ENCODE measurements at places on chromosomes 6 and 20. TPM values are rescaled to one million over a fixed set of nuclear protein-coding genes. Genes with fewer than 3 reads are reported as not detected.

The DYNLT2 gene
- 1.2 TPM for polyA plus RNA-seq

The NUS1 gene
- polyA plus RNA-seq, result 12.5 TPM

The PSMA7 gene
- 244 TPM for polyA plus RNA-seq

The RNF114 gene
- 42.8 TPM for polyA plus RNA-seq

The ENPP1 gene
- polyA plus RNA-seq, result 1.2 TPM

The GGTLC1 gene
- not detected for polyA plus RNA-seq

The LPA gene
- polyA plus RNA-seq, result not detected

The PGC gene
- 1.00 TPM for polyA plus RNA-seq

The SLC22A1 gene
- polyA plus RNA-seq, result 0.27 TPM

The CLDN20 gene
- not detected for polyA plus RNA-seq

The SF3B5 gene
- 173 TPM for polyA plus RNA-seq

The FAM209B gene
- polyA plus RNA-seq, result 0.84 TPM

The MUC22 gene
- polyA plus RNA-seq, result 0.14 TPM

The LYRM2 gene
- 25.9 TPM for polyA plus RNA-seq

The ATP6V1G2 gene
- polyA plus RNA-seq, result 2.8 TPM

The WFDC2 gene
- polyA plus RNA-seq, result 2.6 TPM

The HLA-F gene
- polyA plus RNA-seq, result 46.7 TPM

The RAB32 gene
- 6.3 TPM for polyA plus RNA-seq

The THBD gene
- 17.5 TPM for polyA plus RNA-seq

The PRR18 gene
- polyA plus RNA-seq, result 0.02 TPM

The NDUFAF4 gene
- 72.5 TPM for polyA plus RNA-seq

The PREX1 gene
- polyA plus RNA-seq, result 9.0 TPM

The AHCY gene
- 64.3 TPM for polyA plus RNA-seq

The CGAS gene
- polyA plus RNA-seq, result 0.91 TPM

The HSPA1L gene
- polyA plus RNA-seq, result 2.0 TPM

The RFX6 gene
- not detected for polyA plus RNA-seq

The PRSS16 gene
- 0.36 TPM for polyA plus RNA-seq

The CLPSL1 gene
- polyA plus RNA-seq, result not detected

The MEI4 gene
- 0.59 TPM for polyA plus RNA-seq

The TFAP2A gene
- 0.57 TPM for polyA plus RNA-seq

The ACAT2 gene
- 6.0 TPM for polyA plus RNA-seq

The PPP1R3G gene
- 10.9 TPM for polyA plus RNA-seq

The BLCAP gene
- polyA plus RNA-seq, result 97.9 TPM

The B3GALT4 gene
- polyA plus RNA-seq, result 11.0 TPM

The HLA-DRB5 gene
- polyA plus RNA-seq, result 0.45 TPM

The MANEA gene
- 4.6 TPM for polyA plus RNA-seq

The BPIFB2 gene
- not detected for polyA plus RNA-seq

The JARID2 gene
- polyA plus RNA-seq, result 4.1 TPM

The BYSL gene
- polyA plus RNA-seq, result 6.5 TPM

The LIN28B gene
- polyA plus RNA-seq, result not detected

The TGM3 gene
- 0.05 TPM for polyA plus RNA-seq

The CPNE5 gene
- 27.5 TPM for polyA plus RNA-seq

The MLN gene
- polyA plus RNA-seq, result not detected

The KCNQ2 gene
- under 0.01 TPM for polyA plus RNA-seq

The GLO1 gene
- polyA plus RNA-seq, result 109 TPM
